Chondrocyte (in vitro differentiated cells): ENCODE measurements at places on chromosomes 1 and 21. TPM values are rescaled to one million over a fixed set of nuclear protein-coding genes. Genes with fewer than 3 reads are reported as not detected.

The TPTE gene
- not detected in 3 replicates for total RNA-seq

The TESK2 gene
- 1.3 to 2.7 TPM (median 1.6 TPM) in 3 replicates for total RNA-seq

The GRIK1 gene
- total RNA-seq, result 0.24 to 1.4 TPM (median 1.2 TPM) in 3 replicates

The OR2M3 gene
- total RNA-seq, result not detected in 3 replicates

The FCGR1A gene
- total RNA-seq, result not detected in 3 replicates

The FCER1G gene
- not detected in 3 replicates for total RNA-seq

The GRIK3 gene
- total RNA-seq, result not detected in 3 replicates

The HCRTR1 gene
- 0.21 to 0.45 TPM in 2 of 3 replicates, not detected in the other for total RNA-seq

The XCL2 gene
- not detected in 3 replicates for total RNA-seq

The RCSD1 gene
- total RNA-seq, result 1.1 to 1.4 TPM in 2 of 3 replicates, not detected in the other

The HSD3B2 gene
- not detected in 3 replicates for total RNA-seq

The RUNX1 gene
- total RNA-seq, result 37.9 to 73.5 TPM (median 39.7 TPM) in 3 replicates

The GPR37L1 gene
- total RNA-seq, result not detected in 3 replicates

The FAM131C gene
- total RNA-seq, result 0.24 to 0.72 TPM (median 0.70 TPM) in 3 replicates

The MX2 gene
- total RNA-seq, result not detected in 3 replicates

The COL9A2 gene
- 4.9 to 10.4 TPM (median 9.9 TPM) in 3 replicates for total RNA-seq

The VAV3 gene
- 0.12 TPM in 1 of 3 replicates, not detected in the others for total RNA-seq

The OR10Z1 gene
- total RNA-seq, result not detected in 3 replicates

The HSPB7 gene
- total RNA-seq, result 61.2 to 160 TPM (median 160 TPM) in 3 replicates
